ENCODE measurements at places on chromosomes 7 and 10.
A peak's percentile ranks its signal among the peaks of the same experiment; 100 is the strongest.

DNA sequence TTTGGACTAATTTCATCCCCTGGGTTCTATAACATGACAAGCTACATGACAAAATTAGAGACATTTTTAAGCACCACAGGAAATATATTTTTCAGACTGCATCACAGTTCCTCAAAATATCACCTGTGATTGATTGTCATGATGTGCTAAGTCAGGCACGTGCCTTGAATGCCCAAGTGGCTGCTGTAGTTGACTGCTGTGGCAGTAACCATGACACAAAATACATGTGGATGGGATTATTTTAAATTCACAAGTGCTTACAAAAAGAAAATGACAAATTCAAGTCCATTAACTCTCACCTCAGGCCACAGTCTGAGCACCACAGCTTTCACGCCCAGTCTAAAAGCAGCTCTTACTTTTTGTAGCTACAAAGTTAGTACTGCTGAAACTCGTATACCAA lies 45.5 kb downstream of the TNPO3 start:
- DNase-seq, result no peak

DNA sequence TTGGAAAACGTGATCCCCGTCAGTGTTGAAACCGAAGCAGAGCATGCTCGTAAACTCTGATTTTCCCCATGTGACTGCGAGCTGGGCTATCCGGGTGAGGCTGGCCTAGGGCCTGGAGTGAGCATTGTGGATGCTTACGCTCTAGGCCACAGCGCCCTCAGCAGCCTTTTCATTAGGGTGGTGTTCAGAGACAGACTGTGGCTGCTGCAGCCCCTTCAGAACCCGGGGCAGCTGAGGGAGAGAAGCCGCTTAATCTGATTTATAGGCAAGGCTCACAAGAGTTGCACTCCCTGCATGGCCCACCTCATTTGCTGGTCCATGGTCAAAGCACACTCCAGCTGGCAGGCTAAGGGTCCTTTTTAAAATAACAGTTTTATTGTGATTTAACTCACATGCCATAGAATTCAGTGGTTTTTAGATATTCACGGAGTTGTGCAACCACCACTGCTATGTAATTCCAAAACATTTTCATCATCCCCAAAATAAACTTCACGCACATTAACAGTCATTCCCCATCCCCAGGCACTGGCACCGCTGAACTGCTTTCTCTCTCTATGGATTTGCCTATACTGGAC lies 72.5 kb downstream of the SYPL1 start:
- DNase-seq, result no peak

DNA sequence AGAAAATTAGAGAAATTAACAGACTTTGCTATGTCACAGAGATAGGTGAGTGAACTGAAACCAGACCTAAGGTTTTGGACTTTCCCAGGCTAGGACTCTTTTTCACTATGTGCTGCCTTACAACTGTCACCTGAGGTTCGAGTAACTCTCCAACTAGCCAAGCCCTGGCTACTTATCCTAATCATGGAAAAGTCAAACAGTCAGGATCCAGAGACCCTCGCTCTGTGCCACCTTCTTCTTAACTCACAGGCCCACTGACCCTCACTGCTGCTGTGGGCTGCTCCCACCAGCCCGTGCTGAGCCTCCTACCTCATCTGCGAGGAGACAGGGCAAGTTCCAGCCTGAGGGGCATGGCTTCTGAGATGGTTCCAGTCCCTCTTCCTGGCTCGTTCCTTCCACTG lies 211.4 kb upstream of the KLF14 start:
- DNase-seq, result no peak

- peak; percentile 87 for DNase-seq
Observed at GRCh38 chr7:150876817-150877526, 24.7 kb downstream of the AOC1 start.

GRCh38 chr7:28520074-28521015 lies 108.0 kb downstream of the CREB5 start:
- no peak for DNase-seq
